ENCODE measurements at places on chromosomes 12 and 14.
A peak's percentile ranks its signal among the peaks of the same experiment; 100 is the strongest.

DNA sequence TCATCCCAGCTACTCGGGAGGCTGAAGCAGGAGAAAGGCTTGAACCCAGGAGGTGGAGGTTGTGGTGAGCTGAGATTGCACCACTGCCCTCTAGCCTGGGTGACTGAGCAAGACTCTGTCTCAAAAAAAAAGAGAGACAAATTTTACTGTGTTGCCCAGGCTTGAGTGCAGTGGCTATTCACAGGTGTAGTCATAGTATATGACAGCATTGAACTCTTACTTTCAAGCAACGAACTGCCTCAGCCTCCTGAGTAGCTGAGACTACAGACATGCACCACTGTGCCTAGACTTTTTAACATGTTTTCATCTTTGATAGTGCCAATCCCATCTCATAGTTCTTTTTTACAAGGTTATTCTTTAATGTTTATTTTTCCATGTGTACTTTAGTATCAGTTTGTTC is 13.7 kb downstream of the ARID2 start:
- DNase-seq = no peak

GRCh38 chr14:52977798-52978197 is 26.9 kb upstream of the FERMT2 start:
- DNase-seq = no peak

DNA sequence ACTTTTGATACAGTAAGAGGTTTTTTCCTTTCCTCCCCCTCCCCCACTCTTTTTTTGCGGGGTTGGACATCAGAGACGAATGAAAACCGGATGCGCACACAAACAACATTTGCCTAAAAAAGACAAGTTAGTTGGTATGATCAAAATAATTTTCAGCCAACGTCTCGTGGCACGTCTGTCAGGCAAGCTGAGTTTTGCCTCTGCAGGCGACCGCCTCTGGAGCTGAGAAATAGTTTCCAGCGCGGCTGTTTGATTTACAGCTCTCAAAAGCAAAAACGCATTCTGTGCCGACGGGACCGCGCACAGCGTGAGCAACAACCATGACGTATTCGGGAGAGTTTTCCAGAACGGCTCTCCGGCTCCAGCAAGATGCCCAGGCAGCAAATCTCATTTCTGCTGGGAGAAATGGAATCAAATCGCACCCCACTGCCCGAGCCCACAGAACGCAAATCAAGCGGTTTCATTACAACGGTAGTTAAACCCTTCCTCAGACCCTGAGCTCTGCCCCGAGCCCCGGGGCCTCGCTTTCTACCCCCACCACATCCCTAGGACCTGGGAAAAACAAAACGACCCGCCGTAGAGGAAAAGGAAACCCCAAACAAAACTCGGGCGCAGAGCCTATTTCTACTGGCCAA is 14.2 kb upstream of the CALM1 start:
- no peak for DNase-seq

- DNase-seq = no peak
Observed at GRCh38 chr12:131128556-131128955, 174.8 kb downstream of the ADGRD1 start.

DNA sequence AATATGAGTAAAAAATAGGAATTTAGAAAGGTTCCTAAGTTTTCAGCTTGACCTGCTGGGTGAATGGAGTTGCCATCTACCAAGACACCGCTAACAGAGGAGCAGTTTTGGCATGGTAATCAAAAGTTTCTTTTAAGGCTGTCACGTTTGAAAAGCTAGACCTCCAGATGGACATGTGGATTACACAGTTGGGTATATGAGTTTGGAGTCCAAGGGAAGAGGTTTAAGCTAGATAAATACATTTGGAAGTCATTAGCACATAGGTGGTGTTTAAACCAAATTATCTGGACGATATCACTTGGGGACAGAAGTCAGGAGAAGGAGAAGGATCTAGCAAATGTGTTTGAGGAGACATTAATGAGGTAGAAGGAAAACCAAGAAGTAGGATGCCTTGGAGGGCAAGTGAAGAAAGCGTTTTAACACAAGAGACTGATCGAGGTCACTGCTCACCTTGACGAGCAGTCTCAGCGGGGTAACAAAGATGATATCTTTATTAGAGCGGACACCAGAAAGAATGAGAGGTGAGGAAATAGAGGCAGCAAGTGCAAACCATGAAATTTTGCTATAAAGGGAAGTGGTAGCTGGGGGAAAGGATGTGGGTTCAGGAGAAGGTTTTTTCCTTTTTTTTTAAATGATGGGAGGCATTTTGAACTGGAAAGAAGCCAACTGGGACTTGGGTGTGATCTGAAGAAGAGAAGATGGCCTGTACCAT is 17.6 kb downstream of the PNP start:
- no peak for DNase-seq

- peak; percentile 32 for DNase-seq
Observed at GRCh38 chr12:123223241-123223668, 9.7 kb downstream of the MPHOSPH9 start.

DNA sequence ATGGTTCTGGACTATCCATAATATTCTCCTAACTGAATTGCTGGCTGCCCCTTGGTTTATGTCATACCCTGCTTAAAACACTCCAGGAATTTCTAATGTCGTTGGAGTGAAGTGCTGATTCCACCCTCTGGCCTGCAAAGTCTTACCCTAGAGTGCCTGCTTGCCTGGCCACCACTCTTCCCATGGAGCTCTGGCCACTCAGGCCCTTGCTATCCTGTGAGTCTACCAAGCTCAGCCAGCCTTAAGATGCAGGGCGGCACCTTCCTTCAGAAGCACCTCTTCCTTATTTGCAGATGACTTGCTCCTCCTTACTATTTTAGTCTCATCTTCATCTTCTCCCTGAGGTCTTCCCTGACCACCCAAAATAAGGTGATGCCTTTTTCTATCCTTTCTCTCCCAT is 35.3 kb downstream of the SLC6A15 start:
- DNase-seq = no peak

- no peak for DNase-seq
Observed at GRCh38 chr12:93639406-93639805, 37.8 kb upstream of the CRADD start.

DNA sequence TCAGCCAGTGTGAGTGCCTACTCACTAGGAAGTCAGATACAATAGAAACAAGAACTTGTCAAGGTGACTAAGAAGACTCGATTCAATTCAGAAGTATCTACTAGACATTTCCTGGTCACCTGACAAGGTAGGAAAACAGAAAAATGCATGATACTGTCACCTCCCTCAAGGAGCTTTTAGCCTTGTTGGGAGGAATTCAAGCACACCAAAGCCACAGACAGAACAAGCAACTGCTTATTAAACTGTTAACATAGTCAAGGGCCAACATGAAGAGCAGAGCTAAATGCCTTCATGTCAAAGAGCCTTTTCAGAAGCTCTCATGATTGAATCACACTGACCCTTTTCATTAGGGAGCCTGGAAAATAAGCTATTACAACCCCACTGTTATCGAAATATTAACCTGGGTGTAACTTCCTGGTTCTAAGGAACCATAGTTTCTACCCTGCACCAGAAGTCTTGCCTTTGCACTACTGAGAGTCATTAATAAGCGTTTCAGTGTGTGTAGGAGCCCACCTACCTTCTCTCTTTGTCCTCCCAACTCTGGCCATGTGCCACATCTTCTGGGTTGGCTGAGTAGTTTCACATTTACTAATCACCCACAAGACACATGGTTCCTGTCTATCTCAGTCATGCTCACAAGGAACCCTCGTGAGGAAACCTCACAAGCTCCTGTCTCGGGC is 31.0 kb upstream of the LGALS3 start:
- DNase-seq = peak; percentile 80

- DNase-seq = peak; percentile 56
Observed at GRCh38 chr14:50798048-50798421, 32.9 kb downstream of the NIN start.

- no peak for DNase-seq
Observed at GRCh38 chr12:2283916-2284315, 231.1 kb downstream of the CACNA1C start.

GRCh38 chr14:100565650-100566049 is 21.6 kb downstream of the BEGAIN start:
- DNase-seq = no peak

Measured in GM06990 (cell line).